AG04450 (cell line): ENCODE measurements at places on chromosomes 4 and X. TPM values are rescaled to one million over a fixed set of nuclear protein-coding genes. Genes with fewer than 3 reads are reported as not detected.

ASMT gene
- not detected in 2 replicates for polyA plus RNA-seq

TEX13C gene
- polyA plus RNA-seq = not detected in 2 replicates

CTPS2 gene
- polyA plus RNA-seq = 9.5 and 11.7 TPM in 2 replicates

PABPC1L2B gene
- not detected in 2 replicates for polyA plus RNA-seq

CDS1 gene
- polyA plus RNA-seq = 0.06 TPM in 1 of 2 replicates, not detected in the other

ARX gene
- not detected in 2 replicates for polyA plus RNA-seq

TTC29 gene
- polyA plus RNA-seq = not detected in 2 replicates

SLC6A14 gene
- polyA plus RNA-seq = not detected in 2 replicates

PGK1 gene
- 394 and 442 TPM in 2 replicates for polyA plus RNA-seq
